ENCODE measurements at places on chromosomes 6 and 20.

- peak; percentile 73 for DNase-seq
Observed at GRCh38 chr6:136508725-136509392, 41.4 kb downstream of the MAP7 start.

GRCh38 chr6:11596640-11597237 lies 59.2 kb downstream of the TMEM170B start:
- DNase-seq = no peak

GRCh38 chr20:42864116-42864515 lies 325.6 kb downstream of the PTPRT start:
- DNase-seq = no peak

GRCh38 chr6:138526822-138527235 lies 27.5 kb upstream of the NHSL1 start:
- no peak for DNase-seq

DNA sequence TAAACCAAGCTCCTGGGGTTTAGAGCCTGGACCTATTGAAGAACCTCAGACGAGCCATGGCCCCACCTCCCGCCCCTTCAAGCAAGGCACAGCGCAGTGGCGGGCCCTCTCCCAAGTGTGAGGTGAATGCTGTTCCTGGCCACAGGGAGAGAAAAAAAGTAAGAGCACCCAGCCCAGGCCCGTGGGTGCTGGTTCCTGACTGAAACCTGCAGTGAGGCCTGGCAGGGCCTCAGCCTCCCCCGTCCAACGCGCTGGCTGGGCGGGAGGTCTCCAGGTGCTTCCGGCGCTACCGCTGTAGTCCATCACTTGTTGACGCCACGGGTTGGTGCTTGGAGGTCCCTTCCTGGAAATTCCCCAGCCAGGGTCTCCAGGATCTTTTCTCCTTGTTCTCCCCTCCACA lies 5.5 kb upstream of the FAM83C start:
- DNase-seq = no peak

GRCh38 chr6:34239893-34240292 lies 3.2 kb downstream of the HMGA1 start:
- no peak for DNase-seq

GRCh38 chr6:20393297-20393696 lies 8.4 kb upstream of the E2F3 start:
- DNase-seq = no peak

GRCh38 chr20:31853481-31853880 lies 8.1 kb upstream of the FOXS1 start:
- DNase-seq = no peak

GRCh38 chr6:106090001-106090400 lies 3.9 kb downstream of the PRDM1 start:
- peak; percentile 83 for DNase-seq

DNA sequence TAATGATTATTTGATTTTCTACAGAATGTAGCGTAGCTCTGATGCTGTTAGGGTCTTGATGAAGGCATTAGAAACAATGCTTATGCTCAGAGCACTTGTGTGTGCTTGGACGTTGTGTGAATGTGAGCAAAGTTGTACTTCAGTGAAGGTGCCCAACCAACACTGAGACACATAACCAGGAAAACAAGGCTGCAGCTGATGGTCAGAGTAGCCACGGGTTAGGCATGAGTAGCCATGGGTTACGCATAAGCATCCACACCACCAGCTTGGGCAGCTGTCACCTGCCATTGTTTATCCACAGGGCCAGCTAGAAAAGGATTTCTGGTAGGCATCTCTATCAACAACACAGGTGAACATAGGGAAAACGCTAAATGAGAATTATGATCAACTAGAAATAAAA lies 326.6 kb downstream of the NRN1 start:
- no peak for DNase-seq

- DNase-seq = no peak
Observed at GRCh38 chr6:159609652-159610178, 83.3 kb downstream of the SOD2 start.

GRCh38 chr6:70277470-70277869 lies 25.4 kb downstream of the COL9A1 start:
- no peak for DNase-seq
